ENCODE measurements at places on chromosomes 2 and 18.

DNA sequence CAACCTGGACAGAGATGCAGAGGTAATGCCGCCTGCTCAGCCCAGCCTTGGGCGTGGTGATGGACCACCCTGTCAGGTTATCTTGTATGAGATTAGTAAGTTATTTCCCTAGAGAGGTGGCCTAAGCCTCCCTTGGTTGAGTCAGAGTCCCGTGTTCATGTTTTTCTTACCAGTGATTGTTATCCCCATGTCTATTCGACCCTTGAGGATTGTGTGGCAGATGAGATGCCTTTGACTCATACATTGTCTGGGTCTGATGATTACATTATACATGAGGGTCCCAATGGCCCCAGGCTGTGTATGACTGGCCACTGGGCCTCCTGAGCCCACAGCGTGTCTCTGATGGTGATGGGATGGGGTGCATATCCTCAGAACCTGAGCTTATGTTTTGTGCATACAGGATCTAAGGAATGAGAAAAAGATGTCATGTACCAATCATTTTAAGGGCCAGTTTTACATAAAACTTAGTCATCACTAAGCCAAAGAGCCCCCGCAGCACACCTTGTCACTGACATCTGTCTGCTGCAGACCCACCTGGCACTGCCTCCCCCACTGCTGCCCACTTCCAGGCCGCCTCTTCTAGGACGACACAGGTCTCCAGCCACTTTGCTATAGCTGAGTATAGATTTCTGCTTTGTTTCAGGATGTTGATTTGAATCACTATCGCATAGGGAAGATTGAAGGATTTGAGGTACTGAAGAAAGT is 7.7 kb downstream of the PPP1R7 start:
- no peak for DNase-seq

- DNase-seq = no peak
Observed at GRCh38 chr18:73979742-73980141, 167.9 kb downstream of the FBXO15 start.

GRCh38 chr2:126858991-126859390 is 39.7 kb upstream of the TEX51 start:
- DNase-seq = no peak

DNA sequence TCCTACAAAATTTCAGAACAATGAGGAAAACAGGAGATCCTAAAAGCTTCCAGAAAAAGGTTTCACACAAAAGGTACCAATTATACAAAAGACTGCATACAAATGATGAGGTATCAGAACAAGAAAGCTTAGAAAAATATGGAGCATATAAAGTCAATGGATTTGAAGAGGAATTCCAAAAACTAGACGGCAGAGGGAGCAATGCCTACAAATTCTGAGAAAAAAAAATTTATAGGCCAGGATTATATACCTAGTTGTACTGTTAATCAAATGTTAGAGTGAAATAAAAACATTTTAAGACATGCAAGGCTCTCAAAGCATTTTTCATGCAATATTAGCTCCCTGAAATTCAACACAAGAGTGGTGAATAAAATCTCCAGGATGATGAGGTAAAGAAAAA is 106.2 kb downstream of the ZRANB3 start:
- no peak for DNase-seq

GRCh38 chr2:101479810-101480209 is 4.9 kb upstream of the RFX8 start:
- DNase-seq = no peak

- DNase-seq = no peak
Observed at GRCh38 chr2:33696234-33696633, 97.1 kb upstream of the FAM98A start.

DNA sequence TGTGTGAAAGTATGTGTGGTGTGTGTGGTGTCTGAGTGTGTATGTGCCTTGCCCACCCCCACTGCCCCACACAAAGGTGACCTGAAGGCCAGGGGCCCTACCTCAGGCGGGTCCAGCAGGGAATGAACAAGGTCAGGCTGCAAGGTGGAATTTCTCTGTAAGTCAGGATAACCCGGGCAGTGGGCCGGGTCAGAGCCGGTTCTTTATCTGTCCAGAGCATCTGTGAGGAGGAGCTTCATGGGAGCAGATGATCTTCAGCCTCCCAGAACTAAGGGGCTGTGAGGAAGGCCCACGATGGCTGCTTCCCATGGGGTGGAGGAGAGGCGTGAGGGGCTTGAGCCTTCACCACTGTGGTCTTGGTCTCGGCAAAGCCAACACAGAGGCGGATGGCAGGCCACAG is 150.3 kb downstream of the TFCP2L1 start:
- DNase-seq = peak; percentile 60

- DNase-seq = peak; percentile 9
Observed at GRCh38 chr2:72793798-72794440, 31.9 kb downstream of the EXOC6B start.

DNA sequence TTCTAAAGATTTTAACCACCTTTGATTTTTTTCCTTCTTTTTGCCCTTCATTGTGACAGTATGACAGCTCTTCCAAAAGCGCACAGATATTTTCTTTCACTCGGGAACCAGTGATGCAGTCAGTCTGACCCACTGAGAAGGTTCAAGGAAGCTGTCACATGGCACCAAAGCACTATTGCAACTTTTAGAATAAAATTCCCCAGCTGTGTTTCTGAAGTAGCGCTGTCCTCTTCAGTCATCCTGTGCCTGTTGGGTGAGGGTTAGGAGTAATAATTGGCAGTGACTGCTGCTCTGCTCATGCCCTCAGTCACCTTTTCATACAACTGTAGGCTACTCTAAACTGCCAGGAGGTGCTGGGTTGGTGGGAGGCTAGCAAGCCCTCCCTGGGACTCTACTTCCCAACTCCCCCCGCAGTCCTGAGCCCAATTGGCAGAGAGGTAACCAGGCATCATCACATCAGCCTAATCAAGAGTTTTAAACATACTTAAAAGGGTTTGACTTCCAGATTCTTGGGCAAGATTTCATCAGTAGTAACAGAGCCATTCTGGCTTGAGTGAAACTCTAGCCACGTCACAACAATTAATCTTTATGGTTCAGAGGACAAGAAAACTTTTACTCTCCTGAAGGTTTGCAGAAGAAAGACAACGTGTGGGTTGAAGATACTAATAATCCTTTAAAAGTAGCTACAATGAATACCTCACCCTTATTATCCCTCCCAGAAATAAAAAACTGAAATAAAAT is 473.3 kb downstream of the FBXO15 start:
- no peak for DNase-seq

GRCh38 chr2:73172963-73173362 is 29.4 kb upstream of the NOTO start:
- DNase-seq = no peak

- DNase-seq = no peak
Observed at GRCh38 chr2:174683392-174683759, 80.9 kb downstream of the CHRNA1 start.

DNA sequence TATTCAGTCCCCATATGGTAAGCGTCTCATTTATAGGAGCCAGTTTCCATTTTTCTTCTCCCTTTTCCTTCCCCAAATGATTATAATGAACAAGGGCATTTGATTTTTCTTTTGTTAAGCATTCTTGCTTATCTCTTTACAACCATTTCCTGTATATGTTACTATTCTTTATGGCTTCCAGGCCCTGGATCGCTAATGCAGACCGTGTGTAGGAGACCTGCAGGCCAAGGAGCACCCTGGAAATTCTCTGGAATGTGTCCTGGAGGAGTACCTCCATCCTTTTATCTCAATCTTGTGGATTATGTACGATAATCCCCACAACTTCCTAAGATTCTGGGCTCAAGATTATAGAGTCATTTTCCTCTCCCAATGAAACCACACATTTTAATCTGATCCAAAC is 439.6 kb upstream of the MMADHC start:
- DNase-seq = no peak

DNA sequence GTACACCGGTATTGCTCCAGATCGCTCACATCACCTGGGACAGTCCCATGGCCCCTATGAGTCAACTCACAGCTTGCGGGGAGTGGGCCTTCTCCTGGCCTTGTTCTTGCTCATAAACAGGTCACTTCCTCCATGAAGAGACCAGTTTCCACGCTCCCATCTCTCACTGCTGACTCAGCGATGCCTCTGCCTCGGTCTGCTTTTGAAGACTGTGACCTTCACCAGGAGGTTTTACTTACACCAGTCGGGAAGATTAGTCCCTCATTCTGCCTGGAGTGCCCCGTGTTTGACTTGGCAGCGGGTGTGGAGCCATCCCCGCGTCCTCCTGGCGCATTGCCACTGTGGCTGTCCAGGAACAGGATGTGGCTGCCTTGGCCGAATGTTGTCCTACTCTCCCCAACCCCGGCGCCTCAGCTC is 159.8 kb downstream of the RHBDD1 start:
- DNase-seq = no peak

DNA sequence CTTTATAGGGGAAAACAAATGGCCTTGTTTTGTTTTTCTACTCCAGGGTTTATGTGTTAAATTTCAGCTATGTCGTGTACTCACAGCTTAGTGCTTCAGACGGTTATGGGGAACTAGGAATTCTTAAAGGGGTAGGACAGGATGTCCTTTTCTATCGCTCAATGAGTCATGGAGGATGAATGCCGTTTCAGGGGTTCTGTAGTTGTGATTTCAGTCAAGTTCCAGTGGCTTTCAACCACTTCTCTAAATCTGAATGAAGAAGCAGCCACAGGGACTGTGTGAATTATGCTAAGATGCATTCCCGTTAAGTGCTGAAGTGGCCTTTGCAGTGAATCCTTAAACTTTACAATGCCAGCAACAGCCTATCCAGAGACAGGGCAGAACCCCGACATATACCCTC is 1231.7 kb upstream of the ZEB2 start:
- DNase-seq = peak; percentile 29

GRCh38 chr2:42361728-42362283 is 789 bp upstream of the COX7A2L start:
- peak; percentile 28 for DNase-seq

DNA sequence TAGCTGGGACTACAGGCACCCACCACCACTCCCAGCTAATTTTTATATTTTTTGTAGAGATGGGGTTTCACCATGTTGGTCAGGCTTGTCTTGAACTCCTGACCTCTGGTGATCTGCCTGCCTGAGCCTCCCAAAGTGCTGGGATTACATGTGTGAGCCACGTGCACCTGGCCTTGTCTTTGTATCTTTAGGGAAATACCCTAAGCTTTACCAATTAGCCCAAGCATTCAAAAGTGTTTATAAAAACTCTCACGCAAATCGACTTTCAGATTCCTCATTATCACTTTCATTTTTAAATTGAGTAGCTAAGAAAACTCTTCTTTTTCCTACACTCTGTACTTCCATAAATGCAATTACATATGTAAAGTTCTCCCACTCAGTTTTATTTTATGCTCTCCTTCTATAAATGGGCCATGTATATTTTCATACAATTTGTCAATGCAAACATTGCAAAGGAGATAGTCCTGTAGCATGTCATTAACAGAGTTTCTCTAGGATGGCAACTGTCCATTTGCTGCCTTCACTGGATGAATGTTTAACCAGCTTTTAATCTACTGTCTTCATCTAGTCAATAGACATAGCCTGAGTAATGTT is 326.2 kb upstream of the LRATD1 start:
- DNase-seq = no peak

- no peak for DNase-seq
Observed at GRCh38 chr2:64534363-64534762, 10.2 kb downstream of the AFTPH start.

DNA sequence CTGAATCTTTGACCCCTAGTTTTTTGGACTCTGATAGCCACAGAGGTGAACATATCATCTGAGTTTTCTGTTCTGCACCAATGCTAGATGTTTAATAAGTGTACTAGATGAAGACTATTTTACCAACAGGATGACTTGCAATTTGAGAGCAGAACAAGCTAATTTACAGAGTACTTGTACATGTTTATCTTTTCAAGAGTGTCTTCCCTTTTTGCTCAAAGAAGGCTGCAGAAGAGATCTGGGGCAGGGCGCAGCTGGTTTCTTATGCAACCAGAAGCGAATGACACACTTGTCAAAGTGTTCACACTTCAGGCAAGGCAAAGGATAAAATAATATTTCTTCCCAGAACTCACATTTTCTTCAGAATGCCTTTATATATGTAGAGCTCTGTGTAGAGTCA is 86.0 kb downstream of the VWA3B start:
- no peak for DNase-seq

DNA sequence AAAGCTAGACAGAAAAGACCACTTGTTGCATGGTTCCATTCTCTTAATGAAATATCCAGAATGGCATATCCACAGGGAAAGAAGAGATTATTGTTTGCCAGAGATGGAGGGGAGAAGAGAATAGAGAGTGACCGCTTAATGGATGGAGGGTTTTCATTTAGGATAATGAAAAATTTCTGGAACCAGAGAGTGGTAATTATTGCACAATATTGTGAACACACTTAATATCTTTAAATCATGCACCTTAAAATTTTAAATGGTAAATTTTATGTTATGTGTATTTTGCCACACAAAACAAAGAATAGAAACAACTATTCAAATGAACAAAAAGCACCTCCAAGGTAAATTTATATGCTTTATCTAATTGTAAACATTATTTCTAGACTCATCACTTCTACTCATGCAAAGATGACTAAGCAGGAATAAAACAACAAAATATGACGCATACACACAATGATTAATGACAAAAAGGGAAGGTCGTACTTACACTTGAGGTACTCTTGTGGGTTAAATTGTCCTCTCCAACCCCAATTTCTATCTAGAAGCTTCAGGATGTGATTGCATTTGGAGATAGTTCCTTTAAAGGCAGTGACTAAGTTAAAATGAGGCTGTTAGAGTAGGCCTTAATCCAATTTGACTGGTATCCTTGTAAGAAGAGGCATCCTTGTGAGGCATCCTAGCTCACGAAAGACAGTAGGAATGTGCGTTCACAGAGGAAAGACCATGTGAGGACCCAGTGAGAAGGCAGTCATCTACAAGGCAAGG is 18.7 kb upstream of the DHRS9 start:
- DNase-seq = peak; percentile 36

DNA sequence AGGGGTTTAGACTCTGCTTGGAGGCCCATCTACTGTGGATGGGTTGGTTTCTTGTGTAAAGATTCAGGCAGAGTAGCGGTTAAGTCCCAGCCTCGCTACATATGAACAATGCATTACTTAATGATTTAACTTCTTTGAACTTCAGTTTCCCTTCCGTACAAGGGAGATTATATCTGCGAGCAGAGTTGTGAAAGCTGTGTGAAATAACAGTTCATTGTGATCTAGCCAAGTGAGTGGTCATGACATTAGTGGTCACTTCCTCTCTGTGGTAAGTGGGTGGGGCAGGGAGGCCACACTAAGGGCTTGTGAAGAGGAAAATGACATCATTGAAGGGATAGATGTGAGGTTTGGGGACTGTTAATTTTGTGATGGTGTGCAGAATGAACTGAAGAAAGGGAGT is 14.1 kb upstream of the MEX3C start:
- peak; percentile 42 for DNase-seq

DNA sequence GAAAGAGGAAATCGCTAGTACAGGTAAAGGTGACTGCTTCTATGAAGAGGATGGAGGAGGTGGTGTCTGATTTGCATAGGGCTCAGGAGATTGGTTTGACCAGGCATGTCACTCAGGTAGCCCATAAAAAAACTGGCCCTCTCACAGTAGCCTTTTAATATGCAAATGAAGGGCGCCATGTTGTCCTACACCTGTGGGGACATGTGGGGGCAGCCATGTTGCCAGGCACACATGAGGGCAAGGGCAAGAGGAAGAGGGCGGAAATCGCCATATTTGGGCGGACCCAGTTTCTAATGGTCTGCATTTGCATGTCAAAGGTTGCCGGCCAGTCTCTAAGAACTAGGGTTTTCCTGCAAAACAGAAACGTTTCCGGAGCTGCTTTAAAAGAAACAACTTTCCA is 1330.6 kb downstream of the DSC3 start:
- DNase-seq = no peak

- DNase-seq = no peak
Observed at GRCh38 chr2:228705318-228705717, 523.8 kb upstream of the SPHKAP start.
